Kidney (tissue), 22 donors: ENCODE measurements at places on chromosomes 5 and 9.
A peak's percentile ranks its signal among the peaks of the same experiment; 100 is the strongest.

- H3K4me1 ChIP-seq: no peaks in the 10 kb centered on the region
- H3K36me3 ChIP-seq: no peaks in the 10 kb centered on the region
- DNase-seq: no peak
- no peak overlapping the region for H3K27ac ChIP-seq
Observed at GRCh38 chr5:10682801-10683525, 78.1 kb downstream of the DAP start.

GRCh38 chr5:86749841-86750240, 132.1 kb downstream of the COX7C start:
- no peaks in the 10 kb centered on the region for H3K27me3 ChIP-seq
- no peaks in the 10 kb centered on the region for H3K4me1 ChIP-seq
- DNase-seq: no peak
- H3K27ac ChIP-seq: no peak overlapping the region
- H3K4me3 ChIP-seq: no peak overlapping the region
- no peaks in the 10 kb centered on the region for H3K36me3 ChIP-seq

DNA sequence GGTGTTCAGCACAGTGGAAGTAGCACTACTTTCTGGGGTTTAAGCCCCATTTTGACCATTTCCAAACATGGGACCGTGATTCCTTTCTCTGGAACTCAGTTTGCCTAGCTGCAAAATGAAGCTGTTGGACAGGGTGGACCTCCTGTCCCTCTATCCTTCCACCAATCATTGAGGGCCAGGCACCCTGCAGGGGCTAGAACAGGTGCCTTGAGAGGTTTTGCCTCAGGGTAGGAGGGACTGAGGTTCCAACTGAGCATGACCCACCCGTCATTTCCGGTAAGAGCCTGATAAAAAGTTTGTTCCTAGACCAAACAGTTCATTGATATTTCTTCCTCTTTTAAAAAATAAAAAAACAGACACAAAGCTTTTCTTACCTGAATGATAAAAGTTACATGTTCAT, 116.5 kb downstream of the MVB12B start:
- no peaks in the 10 kb centered on the region for H3K27me3 ChIP-seq
- no peaks in the 10 kb centered on the region for H3K4me1 ChIP-seq
- no peak overlapping the region for H3K27ac ChIP-seq
- no peaks in the 10 kb centered on the region for H3K36me3 ChIP-seq
- DNase-seq: no peak

GRCh38 chr9:133125941-133126696, 5.1 kb upstream of the RALGDS start:
- H3K36me3 ChIP-seq: no peaks in the 10 kb centered on the region
- no peaks in the 10 kb centered on the region for H3K27me3 ChIP-seq
- DNase-seq: peak; percentile 54

GRCh38 chr5:6576861-6577501, 55.9 kb downstream of the NSUN2 start:
- no peaks in the 10 kb centered on the region for H3K4me1 ChIP-seq
- H3K4me3 ChIP-seq: no peak overlapping the region
- peak; percentile 38 for DNase-seq
- no peak overlapping the region for H3K27ac ChIP-seq
- no peaks in the 10 kb centered on the region for H3K36me3 ChIP-seq
- no peaks in the 10 kb centered on the region for H3K27me3 ChIP-seq

- no peak for DNase-seq
- H3K4me3 ChIP-seq: no peak overlapping the region
- no peaks in the 10 kb centered on the region for H3K36me3 ChIP-seq
Observed at GRCh38 chr5:32625106-32625505, 39.7 kb downstream of the SUB1 start.

DNA sequence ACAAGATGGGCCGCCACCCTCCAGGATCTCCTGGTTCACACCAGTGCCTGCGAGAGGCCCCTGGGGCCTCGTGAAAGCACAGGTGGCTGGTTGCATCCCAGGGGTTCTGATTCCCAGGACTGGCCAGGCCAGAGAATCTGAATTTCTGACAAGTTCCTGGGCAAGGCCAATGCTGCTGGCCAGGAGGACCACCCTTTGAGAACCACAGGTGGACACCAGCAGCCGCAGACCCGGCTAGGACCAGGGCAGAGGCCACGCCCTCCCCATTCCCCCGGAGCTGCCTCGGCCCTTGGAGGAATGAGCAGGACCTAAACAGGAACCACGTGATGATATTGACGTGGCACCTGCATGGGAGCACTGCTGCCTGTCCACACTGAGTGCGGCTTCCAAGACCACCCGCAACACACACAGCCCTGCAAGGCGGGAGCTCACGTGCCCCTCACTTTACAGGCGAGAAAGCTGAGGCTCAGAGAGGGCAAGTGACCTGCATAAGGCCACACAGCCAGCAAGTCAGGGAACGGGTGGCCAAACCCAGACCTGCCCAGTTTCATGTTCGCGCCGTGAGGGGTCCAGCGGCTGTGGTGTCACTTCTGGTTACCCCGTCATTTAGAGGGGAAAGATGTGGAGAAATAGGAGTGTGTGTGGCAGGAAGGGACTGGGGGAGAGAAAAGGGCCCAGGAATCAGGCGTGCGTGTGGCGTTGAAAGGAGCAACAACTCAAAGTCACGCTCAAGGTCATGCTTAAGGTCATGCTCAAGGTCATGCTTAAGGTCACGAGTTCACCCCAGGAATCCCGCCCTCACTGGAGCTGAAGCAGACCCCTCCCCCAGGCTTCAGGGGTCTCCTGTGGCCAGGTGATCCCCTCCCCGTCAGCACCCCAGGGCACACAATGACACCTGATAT, 105.9 kb upstream of the IER5L start:
- H3K27ac ChIP-seq: no peak overlapping the region
- H3K36me3 ChIP-seq: peaks cover 3% of the 10 kb centered on the region
- no peak overlapping the region for H3K4me3 ChIP-seq
- DNase-seq: no peak

GRCh38 chr9:37977851-37978480, 74.0 kb upstream of the SLC25A51 start:
- no peaks in the 10 kb centered on the region for H3K27me3 ChIP-seq
- peaks cover 7% of the 10 kb centered on the region for H3K4me1 ChIP-seq
- no peak for DNase-seq
- no peak overlapping the region for H3K4me3 ChIP-seq
- no peak overlapping the region for H3K27ac ChIP-seq

GRCh38 chr5:31863991-31864411, 225.1 kb downstream of the PDZD2 start:
- peaks cover 2% of the 10 kb centered on the region for H3K4me1 ChIP-seq
- H3K27ac ChIP-seq: no peak overlapping the region
- H3K4me3 ChIP-seq: no peak overlapping the region
- no peaks in the 10 kb centered on the region for H3K36me3 ChIP-seq
- DNase-seq: no peak

GRCh38 chr9:133589454-133590227, 19.5 kb downstream of the FAM163B start:
- no peak overlapping the region for H3K27ac ChIP-seq
- no peak overlapping the region for H3K4me3 ChIP-seq
- DNase-seq: no peak
- no peaks in the 10 kb centered on the region for H3K27me3 ChIP-seq

- no peak overlapping the region for H3K27ac ChIP-seq
- no peak overlapping the region for H3K4me3 ChIP-seq
- no peaks in the 10 kb centered on the region for H3K4me1 ChIP-seq
- DNase-seq: no peak
- H3K36me3 ChIP-seq: no peaks in the 10 kb centered on the region
- no peaks in the 10 kb centered on the region for H3K27me3 ChIP-seq
Observed at GRCh38 chr9:135048046-135048757, 39.3 kb upstream of the OLFM1 start.

DNA sequence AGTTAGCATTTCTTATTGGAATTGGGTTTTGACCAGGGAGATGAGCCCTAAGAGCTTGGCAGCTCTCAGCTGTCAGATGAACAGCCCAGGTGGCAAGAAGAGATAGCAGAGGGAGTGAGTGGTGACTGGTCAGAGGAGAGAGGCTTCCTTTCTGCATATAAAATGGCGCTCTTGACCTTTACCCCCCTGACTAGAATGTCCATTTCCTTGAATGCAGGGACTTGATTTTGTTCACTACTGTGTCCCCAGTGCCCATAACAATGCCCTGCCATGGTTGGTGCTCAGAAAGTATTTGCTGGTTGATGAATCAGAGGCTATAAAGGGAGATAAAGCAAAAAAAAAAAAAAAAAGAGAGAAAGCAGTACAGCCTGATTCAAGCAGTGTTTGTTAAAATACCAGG, 7.2 kb downstream of the CHMP5 start:
- H3K4me1 ChIP-seq: no peaks in the 10 kb centered on the region
- no peak overlapping the region for H3K27ac ChIP-seq
- H3K36me3 ChIP-seq: peaks cover 47% of the 10 kb centered on the region
- no peak for DNase-seq

GRCh38 chr9:78030553-78031443, 813 bp downstream of the GNAQ start:
- H3K36me3 ChIP-seq: no peaks in the 10 kb centered on the region
- peak overlapping the region; percentile 70 for H3K4me3 ChIP-seq
- no peaks in the 10 kb centered on the region for H3K27me3 ChIP-seq
- H3K4me1 ChIP-seq: peaks cover 9% of the 10 kb centered on the region

DNA sequence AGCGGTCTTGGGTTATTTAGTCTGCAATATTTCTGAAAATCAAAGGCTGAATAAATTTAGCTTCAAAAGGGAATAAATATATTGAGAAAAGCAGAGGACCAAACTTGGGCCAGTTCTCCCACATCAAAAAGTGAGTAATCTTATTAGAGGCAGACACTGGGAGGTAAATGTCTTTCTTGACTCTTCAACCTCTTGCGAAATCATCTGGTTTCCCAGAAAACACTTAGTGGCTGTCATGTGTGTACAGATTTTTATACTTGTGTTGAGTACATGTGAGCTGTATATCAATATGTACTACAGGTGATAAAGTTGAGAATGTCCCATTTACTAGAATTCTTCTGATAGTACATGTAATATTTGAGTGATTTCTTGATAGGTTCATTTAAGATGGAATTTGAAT, 454.9 kb downstream of the PRR16 start:
- H3K27ac ChIP-seq: no peak overlapping the region
- H3K36me3 ChIP-seq: no peaks in the 10 kb centered on the region
- DNase-seq: no peak
- no peak overlapping the region for H3K4me3 ChIP-seq
- no peaks in the 10 kb centered on the region for H3K4me1 ChIP-seq

- H3K27me3 ChIP-seq: no peaks in the 10 kb centered on the region
- H3K36me3 ChIP-seq: no peaks in the 10 kb centered on the region
- H3K4me1 ChIP-seq: no peaks in the 10 kb centered on the region
Observed at GRCh38 chr9:125254231-125254630, 7.4 kb upstream of the GAPVD1 start.

DNA sequence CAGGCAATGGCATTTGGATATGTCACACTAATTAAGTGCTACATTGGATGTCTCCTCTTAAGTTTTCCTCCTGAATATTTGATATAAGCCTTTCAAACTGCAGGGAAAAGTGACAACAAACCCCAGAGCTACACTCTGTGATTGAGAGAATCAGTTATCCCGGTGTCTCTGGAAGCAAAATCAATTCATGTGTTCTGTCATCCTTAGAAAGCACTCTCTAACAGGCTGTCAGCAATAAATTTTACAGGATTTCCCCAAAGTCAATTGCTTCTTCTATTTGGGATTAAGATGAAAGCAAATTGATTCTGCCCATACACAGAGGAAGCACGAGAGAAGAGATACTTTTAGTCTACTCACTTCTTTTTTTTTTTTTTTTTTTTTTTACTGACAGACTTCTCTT, 332.4 kb downstream of the CDH18 start:
- H3K27ac ChIP-seq: no peak overlapping the region
- H3K36me3 ChIP-seq: no peaks in the 10 kb centered on the region
- no peaks in the 10 kb centered on the region for H3K27me3 ChIP-seq

DNA sequence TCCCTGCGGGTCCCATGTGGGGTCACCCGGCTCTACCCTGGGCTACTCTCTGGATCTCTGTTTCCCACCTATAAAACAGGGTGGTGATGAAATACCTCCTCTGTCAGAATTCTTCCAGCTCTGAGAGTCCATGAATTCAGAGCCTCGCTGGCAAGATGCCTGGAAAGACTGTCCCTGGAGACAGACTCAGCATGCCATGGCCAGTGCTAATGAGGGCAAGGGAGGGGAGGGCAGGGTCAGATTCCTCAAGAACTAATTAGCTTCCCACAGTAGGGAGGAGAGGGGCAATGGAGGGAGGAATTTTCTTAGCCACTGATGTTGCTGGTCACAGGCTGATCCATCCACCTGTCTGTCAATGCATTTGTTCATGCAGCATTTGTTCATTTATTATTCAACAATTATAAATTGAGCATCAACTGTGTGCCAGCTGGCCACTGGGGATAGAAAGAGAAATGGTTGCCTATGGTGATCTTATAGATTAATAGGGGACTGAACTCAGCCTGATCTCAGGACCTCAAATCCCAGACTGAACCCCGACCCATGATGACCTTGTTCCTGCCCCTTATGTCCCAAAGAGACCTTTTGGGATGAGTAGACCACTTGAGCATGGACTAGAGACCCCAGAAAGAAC, 4.7 kb downstream of the SYNPO start:
- H3K36me3 ChIP-seq: peaks cover 1% of the 10 kb centered on the region
- H3K4me3 ChIP-seq: no peak overlapping the region
- peak overlapping the region; percentile 48 for H3K27ac ChIP-seq
- peak; percentile 95 for DNase-seq

DNA sequence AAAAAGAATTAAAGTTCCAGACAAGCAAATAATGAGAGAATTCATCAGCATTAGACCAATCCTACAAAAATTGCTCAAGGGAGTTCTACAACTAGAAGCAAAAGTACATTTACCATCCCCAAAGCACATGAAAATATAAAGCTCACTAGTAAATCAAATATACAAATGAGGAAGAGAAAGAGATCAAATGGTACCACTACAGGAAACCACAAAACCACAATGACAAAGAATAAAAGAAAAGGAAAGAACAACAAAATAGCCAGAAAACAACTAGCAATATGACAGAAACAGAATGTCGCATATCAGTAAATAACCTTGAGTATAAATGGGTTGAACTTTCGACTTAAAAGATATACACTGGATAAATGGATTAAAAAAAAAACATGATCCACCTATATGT, 739.0 kb downstream of the DTWD2 start:
- H3K4me3 ChIP-seq: no peak overlapping the region
- H3K27ac ChIP-seq: no peak overlapping the region
- DNase-seq: no peak
- no peaks in the 10 kb centered on the region for H3K36me3 ChIP-seq
- no peaks in the 10 kb centered on the region for H3K4me1 ChIP-seq

DNA sequence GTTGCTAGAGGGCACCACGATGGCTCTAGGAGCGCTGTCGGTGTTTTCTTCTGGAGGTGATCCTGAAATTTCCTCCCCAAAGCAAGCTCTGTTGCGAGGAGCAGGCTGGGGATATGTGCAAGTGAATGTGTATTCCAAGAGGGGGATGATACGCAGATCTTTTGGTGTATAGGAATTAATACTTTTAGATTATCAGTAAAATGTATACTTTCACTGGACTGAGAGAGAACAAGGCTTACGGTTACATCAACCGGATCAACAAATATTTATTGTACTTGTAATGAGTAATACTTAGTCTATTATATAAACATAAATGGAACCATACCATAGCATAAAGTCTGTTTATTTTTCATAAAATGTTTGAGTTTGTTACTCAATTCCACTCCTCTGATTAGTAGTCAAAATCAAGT, 632 bp upstream of the PRKAA1 start:
- peak overlapping the region; percentile 96 for H3K4me3 ChIP-seq
- peak overlapping the region; percentile 95 for H3K27ac ChIP-seq
- H3K4me1 ChIP-seq: no peaks in the 10 kb centered on the region
- no peak for DNase-seq
